ENCODE measurements at places on chromosomes 2 and 18.

DNA sequence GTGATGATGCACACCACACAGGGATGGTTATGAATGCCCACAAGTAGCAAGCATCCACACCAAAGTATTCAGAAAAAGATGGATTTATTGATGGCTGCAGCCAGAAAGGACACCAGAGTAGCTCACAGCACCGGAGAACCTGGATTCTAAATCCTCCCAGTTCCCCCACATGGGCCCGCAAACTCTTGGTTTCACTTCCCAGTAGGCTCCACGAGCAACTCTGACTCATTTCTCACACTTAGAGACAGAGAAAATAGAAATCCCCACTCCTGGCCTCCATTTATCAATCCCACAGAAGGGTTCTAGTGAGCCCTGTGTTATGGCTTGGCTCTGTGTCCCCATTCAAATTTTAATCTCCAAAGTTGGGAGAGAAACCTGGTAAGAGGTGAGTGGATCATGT, 426.7 kb upstream of the MYT1L start:
- no peak for DNase-seq

DNA sequence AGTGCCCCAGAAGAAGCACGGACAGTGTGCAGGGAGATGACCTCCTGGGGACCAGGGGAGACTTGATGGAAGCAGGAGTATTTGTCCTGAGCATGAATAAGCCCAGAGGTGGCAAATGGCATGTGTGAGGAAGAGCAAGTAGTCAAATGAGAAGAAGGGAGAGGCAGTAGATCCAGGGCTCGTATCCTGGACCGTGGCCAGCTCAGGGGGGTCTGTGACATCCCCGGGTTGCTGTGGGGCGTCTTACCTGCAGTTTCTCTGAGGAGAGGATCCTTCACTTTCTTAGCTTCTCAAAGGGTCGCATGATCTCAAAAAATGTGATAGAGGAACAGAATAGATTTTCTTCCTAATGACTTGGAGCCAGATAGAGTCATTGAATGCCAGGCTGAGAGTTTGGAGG, 57.0 kb upstream of the FOSL2 start:
- no peak for DNase-seq

GRCh38 chr2:164141271-164141670, 405.5 kb upstream of the FIGN start:
- DNase-seq = peak; percentile 6

DNA sequence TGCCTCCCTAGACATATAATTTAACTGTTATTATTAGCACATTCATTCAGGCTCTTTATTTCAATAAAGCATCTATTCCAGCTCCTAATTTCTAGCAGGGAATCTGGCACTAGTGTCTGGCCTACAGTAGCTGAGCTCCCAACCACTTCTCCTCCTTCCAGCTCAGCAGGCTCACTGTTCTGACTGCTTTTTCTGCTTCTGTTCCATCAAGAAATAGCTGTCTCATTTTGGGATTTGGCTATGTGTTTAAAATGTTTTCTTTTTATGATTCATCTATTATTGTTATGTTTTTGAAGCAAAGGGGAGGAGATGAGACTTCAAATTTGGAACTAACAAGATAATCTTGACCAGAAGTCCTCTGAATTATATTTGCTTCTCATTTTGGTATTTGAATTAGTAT, 172.7 kb upstream of the SMAD7 start:
- DNase-seq = no peak

DNA sequence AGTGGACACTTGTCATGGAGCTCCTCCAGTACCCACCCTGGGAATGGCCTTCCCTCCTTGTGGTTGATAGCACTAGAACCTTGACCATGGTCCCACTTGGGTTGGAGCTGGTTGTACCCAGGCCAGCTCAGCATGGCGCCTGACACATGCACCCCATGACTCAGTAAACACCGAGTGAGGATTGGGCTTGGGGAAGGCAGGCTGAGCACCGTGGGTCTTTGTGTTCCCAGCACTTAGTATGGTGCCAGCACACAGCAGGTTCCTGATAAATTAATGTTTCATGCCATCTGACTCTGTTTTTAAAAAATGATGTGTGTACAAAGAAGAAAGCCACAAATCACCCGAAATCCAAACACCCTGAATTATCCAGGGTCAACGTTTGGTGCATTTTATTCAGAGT, 69.8 kb downstream of the CIB4 start:
- DNase-seq = no peak

DNA sequence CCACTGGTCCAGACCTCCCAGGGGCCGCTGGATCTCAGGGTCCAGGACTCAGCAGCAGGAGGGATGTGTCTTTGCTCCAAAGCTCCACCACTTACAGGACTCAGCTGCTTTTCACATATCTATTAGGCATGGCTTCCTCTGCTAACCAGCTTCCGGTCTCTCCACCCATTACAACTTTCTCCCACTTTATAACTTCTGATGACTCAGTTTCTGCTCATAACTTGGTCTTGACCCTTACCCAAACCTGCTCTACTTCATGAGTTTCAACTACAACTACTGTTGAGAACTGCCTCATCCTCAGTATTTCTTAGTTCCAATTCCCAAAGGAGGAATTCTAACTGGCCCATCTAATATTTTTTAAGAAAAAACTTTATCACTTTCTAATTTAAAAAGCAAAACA, 17.2 kb downstream of the SULT1C2 start:
- DNase-seq = no peak

DNA sequence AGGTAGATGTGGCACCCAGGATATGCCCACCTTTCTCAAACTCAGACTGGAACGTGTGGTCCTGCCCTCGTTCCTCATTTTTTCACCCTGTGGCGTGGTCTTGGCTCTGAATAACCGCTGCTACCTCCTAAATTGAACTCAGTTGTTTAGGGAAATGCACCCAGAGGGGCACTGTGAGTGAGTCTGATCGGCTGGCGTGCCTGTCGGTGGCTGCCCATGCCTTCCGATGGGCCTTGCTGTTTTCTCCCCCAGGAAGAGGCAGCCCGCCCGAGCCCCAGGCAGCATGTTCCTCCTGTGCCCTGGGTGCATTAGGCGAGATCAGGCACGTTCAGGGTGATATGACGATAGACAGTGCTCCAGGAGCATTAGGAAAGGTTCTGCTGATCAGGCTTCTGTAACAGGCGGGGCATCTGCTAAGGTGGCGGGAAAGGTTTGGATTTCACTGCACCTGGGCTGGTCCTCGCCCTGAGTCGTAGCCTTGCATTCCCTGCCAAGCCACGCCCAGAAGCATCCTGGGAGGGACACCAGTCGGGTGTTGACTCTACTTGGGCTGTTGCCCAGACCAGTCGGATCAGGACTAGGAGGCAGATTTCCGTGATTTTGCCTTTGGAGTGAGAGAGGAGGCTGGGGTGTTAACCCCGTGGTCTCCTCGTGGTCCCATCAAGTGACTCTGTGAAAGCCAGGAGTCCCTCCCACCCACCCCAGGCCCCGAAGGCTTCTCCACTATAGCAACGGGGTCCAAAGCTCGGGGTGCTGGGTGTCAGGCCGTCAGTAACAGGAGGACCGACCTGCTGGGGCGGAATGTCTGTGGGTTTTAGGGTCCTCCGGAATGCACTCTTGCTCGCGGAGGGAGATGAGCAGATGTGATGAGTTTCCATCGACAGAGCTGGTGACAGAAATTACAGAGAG, 75.1 kb downstream of the SH3BP4 start:
- peak; percentile 73 for DNase-seq

- DNase-seq = no peak
These were observed 10.6 kb upstream of the TEX51 start for GRCh38 chr2:126888046-126888445.

DNA sequence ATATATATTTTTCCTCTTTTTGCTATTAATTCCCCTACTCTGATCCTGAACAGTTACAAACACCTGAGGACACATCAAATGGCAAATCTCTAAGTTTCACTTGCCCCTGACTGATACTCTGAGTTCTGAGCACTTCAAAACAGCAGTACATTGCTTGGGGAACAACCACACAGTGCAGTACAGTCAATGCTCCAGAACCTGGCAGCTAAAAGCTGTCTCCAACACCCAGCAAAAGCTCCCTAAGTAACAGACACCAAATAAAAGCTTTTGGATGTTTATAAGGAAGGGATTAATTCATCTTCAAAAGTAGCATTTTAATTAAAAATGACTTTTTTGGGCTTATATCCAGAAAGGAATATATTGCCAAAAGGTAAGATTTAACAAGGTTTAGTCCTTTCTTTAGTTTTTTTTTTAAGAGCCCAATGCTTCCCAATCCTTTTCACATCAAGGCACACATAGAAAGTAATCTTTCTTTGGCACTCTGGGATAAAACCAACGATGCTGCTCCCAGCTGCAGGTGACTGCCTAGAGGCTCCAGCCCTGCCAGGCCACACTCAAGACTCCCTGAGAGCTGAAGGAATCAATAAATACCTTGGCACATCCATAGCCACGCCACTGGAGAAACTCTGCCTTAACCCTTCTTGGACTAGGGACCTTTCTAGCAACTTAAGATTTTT, 164.9 kb upstream of the ZFP36L2 start:
- no peak for DNase-seq

DNA sequence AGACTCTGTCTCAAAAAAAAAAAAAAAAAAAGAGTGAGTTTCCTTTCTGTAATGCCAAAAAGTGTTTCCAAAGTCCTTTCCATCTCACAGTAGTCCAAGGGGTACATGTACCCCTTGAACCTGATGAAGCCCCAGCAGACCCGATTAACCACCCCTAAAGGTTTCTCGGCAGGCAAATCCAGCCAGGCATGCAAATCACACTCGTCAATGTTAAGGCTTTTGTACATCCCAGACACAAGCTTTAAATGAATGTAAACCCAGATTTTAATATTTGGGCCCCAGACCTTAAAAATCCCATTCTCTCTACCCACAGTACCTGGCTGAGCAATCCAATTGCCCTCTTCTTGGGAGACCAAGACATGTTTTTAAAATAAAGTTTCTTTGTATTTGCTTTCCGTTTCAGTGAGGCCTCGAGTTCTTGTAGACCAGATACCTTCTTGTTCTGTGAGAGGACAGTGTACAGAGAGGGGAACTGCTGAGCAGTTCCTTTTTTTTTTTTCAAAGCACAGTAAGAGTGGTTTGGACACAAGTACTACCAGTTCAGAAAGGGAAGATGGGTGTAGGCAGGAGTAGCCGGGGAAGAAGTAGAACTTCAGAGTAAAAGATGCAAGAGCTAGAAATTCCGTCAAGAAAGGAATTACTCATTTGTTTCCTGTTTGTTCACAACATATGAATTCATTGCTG, at the start of gene NLRC4:
Gene NLRC4, minus strand, starts transcription at position 465 of the 684 bp plus-strand sequence. CDS start 8,111 bp downstream, outside the sequence.
- no peak for DNase-seq

GRCh38 chr2:86301009-86301408, 36.4 kb downstream of the REEP1 start:
- no peak for DNase-seq

GRCh38 chr2:138323382-138324067, 178.0 kb upstream of the SPOPL start:
- DNase-seq = no peak

DNA sequence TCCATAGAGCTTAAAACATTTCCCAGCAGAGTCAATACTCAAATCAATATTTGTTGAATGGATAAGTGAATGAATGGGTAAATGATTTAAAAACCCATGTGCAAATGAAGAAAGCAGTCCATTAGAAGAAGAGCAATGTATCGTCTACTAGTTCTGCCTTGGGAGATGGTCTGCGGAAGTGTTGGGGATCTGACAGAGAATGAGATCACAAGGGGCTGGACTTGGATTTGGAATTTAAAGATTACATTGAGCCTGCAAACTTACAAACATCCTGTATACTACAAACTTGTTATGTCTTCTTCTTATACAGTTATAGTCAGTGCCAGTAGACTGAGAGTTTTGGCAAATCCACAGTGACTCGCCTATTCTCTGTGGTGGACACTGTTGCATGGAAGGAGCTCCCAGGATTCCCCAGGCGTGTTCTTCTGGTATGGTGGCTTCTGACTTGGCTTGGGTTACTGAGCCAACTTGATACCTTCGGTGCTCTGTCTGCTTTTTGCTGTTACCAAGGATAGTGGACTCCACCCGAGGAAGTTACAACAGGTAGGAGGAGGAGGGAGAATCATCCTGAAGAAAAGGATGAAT, 163.3 kb upstream of the SERPINE2 start:
- no peak for DNase-seq

- no peak for DNase-seq
These were observed 56.3 kb downstream of the SCG2 start for GRCh38 chr2:223545830-223546229.

GRCh38 chr2:68031542-68032160, 31.2 kb downstream of the C1D start:
- peak; percentile 64 for DNase-seq

- no peak for DNase-seq
These were observed 983.7 kb downstream of the SUCLG1 start for GRCh38 chr2:83475371-83475770.

- no peak for DNase-seq
These were observed 75.6 kb downstream of the TPO start for GRCh38 chr2:1488851-1489250.

GRCh38 chr2:36178384-36178783, 177.2 kb upstream of the CRIM1 start:
- no peak for DNase-seq

GRCh38 chr18:44508474-44508873, 172.2 kb upstream of the SETBP1 start:
- no peak for DNase-seq

DNA sequence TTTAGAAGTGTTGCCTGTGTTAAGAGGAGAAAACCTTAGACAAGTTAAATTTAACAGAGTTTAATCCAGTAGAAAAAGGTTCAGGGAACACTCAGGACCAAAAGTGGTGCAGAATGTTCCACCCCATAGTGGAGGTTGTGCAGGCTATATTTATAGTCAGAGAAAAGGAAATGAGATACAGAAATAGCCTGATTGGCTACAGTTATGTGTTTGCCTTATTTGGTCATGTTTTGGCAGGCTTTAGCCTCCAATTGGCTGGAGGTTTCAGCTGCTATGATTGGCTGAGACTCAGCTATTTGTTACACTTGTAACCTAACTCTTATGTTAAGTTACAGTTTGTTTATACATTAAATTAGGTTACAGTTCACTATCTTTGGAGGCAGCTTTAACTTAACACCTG, 4.2 kb downstream of the STAMBP start:
- DNase-seq = no peak

DNA sequence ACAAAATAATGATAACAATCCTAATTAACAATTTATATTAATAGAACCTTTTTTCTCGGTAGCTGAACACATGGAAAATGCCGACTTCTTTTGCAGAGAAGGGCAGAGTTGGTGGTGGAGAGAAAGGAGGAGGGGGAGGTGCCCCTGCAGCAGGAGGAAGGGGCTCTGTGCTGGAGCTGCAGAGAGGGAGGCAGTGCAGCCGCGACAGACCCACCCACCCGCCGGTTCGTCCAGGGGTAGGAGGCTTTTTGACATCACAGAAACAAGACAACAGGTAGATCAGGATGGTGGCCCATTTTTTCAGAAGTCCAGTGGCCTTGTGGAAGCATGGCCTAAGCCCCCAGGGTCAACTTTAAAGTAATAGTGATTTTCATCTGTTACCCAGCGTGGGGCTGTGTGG, 321.1 kb upstream of the SALL3 start:
- no peak for DNase-seq

- DNase-seq = peak; percentile 89
These were observed 110.5 kb downstream of the GATA6 start for GRCh38 chr18:22279741-22280452.

Measured in AG10803 (cell line).